Right renal pelvis (tissue), 4 donors: ENCODE measurements at places on chromosomes 16 and 17. TPM values are rescaled to one million over a fixed set of nuclear protein-coding genes. Genes with fewer than 3 reads are reported as not detected.

The HIC1 gene
- 20.2 TPM for polyA plus RNA-seq

- DNase-seq: no peak
These were observed 5.0 kb upstream of the NPRL3 start for GRCh38 chr16:143456-143855.

GRCh38 chr16:30005341-30006094 is 5.3 kb downstream of the DOC2A start:
- no peak for DNase-seq

The ACSF3 gene
- polyA plus RNA-seq: 30.9 TPM

The KRTAP2-1 gene
- polyA plus RNA-seq: not detected

The MT1M gene
- not detected for polyA plus RNA-seq

GRCh38 chr16:7492122-7492521 is 159.5 kb downstream of the RBFOX1 start:
- no peak for DNase-seq

The TMEM238L gene
- polyA plus RNA-seq: 7.8 TPM

The SULT1A2 gene
- 0.83 TPM for polyA plus RNA-seq

The YPEL2 gene
- polyA plus RNA-seq: 37.0 TPM

The TBX6 gene
- polyA plus RNA-seq: 2.0 TPM

The CCL4L2 gene
- 0.26 TPM for polyA plus RNA-seq

The G6PC1 gene
- polyA plus RNA-seq: 7.6 TPM

DNA sequence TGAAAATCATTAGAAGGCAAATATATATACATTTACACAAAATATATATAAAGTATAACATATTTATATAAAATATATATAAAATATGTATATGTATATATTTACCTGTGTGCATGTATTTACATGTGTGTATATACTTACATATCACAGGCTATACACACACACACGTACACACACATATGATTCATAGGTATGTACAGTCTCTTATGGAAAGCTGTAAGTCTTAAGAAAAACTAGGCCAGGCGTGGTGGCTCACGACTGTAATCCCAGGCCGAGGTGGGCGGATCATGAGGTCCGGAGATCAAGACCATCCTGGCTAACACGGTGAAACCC is 14.7 kb downstream of the TOM1L2 start:
- DNase-seq: no peak

The ARHGAP23 gene
- polyA plus RNA-seq: 63.6 TPM

DNA sequence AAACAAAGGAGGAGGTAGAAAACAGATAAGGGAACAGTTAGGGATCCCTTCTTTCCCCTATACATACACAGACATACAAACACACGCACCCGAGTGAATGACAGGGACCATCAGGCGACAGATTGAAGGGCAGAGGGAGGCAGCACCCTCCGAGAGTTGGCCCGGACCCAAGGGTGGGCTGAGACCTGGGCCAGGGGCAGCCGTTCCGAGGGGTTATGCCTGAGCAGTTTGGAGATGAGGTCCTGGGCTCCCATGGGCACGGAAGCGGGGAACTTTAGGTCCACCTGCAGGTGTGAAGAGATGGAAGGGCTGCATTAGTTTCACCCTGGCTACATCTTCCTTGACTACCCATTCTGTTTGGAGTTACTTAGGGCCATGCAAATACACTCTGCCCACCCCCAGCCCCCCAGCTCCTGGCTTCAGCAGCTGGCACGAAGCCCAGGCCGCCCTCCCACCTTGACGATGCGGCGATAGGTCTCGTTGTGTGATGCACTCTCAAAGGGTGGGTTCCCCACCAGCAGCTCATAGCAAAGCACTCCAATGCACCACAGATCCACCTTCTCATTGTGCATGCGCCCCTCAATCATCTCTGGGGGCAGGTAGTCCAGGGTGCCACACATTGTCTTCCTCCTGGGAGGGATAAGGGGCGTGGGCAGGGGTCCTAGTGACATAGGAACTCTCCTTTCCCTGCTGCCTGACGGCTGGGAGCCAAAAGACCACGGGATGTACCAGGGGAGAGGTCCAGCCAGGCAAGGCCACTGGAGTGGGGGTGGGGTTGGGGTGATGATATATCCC is 5.4 kb downstream of the AURKB start:
- DNase-seq: no peak

GRCh38 chr17:63069245-63069644 is 103.2 kb downstream of the TANC2 start:
- DNase-seq: no peak

GRCh38 chr17:66713533-66714042 is 121.3 kb upstream of the CACNG5 start:
- no peak for DNase-seq

The AIPL1 gene
- 0.10 TPM for polyA plus RNA-seq

- no peak for DNase-seq
These were observed 12.7 kb downstream of the DNAAF8 start for GRCh38 chr16:4746991-4747574.

DNA sequence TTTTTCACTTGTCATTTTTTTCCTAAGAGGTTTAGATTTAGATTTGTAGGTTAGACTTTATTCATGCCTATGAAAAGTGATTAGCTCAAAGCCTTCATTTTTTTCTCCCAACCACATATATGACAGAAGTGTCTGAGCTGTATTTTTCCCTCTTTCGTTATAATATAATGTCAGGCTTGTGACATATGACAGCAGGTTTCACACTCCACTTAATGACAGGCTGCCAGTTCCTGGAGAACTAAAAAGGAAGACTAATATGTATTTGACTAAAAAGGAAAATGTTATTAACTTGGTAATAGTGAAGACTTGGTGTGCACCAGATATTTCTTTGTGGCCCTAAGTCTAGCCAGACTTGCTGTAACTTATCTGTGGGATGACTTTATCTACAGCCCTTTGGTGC is 200.7 kb upstream of the CACNG5 start:
- no peak for DNase-seq

GRCh38 chr16:10629592-10629963 is 49.2 kb upstream of the EMP2 start:
- DNase-seq: no peak

DNA sequence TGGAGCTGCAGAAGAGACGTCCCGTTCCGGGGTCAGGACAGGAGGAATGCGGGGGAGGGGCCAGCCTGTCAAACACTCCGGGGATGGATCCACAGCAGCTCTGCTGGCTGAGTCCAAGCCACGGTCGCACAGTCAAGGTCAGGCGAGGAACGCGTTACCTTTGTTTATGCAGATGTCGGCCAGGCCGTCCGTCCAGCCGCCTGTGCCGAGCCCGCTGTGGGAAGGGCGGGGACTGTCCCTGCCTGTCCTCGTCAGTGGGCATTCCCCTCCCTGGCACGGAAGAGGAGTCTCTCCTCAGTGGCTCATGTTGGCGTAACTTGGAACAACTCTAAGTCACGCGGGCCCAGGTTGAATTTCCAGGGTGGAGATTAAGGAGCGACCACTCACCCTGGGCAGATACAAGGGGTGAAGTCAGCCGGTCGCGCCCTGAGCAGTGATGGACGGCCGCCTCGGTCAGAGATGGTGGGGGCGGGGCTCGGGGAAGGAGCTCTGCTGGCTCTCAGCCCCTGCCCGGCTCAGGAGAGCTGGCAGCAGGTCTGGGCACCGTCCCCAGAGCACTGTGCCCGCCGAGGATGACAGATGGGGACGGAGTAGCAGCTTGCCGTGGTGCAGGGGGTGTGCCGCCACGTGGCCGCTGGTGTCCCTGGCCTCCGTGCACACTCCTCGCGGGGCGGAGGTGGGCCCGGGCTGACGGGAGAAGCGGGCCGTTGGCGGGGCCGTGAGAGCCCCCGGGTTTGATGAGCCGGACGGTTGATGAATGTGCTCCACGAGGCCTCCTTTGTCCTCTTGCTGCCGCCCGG is 7.3 kb downstream of the CACNA1H start:
- DNase-seq: no peak

DNA sequence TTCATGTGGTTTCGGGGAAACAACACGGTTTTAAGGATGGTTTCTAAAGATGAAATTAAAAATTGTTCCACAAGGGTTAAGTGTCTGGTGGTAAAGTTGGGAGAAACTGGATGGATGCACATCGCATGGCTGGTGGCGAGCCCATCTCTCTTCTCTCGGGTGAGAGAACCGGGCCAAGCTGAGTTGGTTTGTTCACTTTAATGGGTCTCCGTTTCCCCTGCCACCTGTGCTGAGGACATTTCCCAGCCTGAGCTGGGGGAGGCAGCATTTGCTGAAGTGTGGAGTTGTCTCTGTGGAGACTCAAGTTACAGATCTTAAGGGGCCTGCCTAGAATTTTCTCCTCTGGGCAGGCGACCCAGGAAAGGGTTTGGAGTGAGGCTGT is 7.9 kb downstream of the FUS start:
- no peak for DNase-seq

DNA sequence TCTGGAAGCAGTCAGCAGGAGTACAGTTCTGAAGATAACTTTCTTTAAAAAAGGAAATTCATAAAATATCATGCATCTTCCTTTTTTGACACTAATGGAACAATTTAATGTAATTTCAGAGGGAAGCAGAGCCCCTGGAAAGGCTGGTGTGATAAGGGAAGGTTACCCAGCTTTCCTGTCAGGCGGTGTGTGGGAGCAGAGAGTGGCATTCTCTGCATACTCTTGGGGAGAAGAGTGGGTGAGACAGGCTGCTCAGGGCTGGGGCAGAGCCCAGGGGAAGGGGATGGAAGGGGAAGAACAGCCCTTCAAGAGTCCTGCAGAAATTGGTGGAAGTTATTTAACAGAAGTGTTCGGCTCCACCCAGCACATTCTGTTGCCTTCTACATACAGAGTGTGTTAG is 84.7 kb downstream of the PRKCB start:
- no peak for DNase-seq

GRCh38 chr16:85528528-85529387 is 84.4 kb upstream of the GSE1 start:
- no peak for DNase-seq

DNA sequence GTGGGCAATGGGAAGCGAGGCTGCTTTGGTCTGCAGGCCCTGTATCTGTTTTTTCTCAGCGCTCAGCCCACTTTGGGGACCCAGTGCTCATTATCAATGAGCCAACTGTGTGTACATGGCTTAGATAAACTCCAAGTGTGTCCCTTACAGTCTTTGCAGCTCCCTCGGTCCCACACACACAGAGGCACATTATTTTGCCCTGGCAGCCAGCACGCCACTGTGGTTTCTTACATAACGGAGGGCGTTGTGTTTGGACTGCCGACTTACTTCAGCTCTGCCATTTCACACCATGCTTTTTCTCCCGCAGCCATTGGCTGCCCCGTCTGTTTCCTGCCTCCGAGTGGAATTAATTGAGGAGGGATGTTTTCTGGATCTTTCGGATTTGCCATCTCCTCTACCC is 56.5 kb upstream of the CLEC18A start:
- no peak for DNase-seq

GRCh38 chr16:46853713-46854443 is 22.9 kb upstream of the C16orf87 start:
- peak; percentile 58 for DNase-seq

The MYO15A gene
- polyA plus RNA-seq: 2.1 TPM

The FLYWCH1 gene
- 19.6 TPM for polyA plus RNA-seq

- no peak for DNase-seq
These were observed 27.0 kb upstream of the SLC35B1 start for GRCh38 chr17:49734515-49735490.

- peak; percentile 85 for DNase-seq
These were observed at the start of gene FOXK2 for GRCh38 chr17:82518826-82519810. Gene FOXK2 (plus strand): TSS chr17:82519732. CDS start chr17:82519889, 157 bp downstream.

DNA sequence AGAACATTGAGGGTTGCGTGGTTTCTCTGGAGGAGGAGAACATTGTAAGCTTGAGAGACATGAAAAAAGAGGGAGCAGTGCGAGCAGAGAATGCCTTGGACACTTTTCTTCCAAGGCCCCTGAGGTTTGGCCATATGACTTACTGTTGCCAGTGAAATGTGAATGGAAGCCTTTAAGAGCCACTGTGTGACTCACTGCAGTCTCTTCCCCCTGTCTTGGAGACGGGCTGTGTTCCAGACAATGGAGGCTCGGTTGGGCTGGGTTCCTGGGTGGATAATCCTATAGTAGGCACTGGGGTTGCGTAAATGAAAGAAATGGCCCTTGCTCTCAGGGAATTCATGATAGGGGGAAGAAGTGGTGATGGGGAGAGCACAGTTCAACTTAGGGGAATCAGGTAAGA is 75.5 kb downstream of the SHISA9 start:
- DNase-seq: no peak
